Nucleus accumbens (tissue), 56 donors: ENCODE measurements at places on chromosomes 6 and 20.

GRCh38 chr6:63509652-63510352 is 62.5 kb upstream of the LOC128125822 start:
- DNase-seq = no peak

DNA sequence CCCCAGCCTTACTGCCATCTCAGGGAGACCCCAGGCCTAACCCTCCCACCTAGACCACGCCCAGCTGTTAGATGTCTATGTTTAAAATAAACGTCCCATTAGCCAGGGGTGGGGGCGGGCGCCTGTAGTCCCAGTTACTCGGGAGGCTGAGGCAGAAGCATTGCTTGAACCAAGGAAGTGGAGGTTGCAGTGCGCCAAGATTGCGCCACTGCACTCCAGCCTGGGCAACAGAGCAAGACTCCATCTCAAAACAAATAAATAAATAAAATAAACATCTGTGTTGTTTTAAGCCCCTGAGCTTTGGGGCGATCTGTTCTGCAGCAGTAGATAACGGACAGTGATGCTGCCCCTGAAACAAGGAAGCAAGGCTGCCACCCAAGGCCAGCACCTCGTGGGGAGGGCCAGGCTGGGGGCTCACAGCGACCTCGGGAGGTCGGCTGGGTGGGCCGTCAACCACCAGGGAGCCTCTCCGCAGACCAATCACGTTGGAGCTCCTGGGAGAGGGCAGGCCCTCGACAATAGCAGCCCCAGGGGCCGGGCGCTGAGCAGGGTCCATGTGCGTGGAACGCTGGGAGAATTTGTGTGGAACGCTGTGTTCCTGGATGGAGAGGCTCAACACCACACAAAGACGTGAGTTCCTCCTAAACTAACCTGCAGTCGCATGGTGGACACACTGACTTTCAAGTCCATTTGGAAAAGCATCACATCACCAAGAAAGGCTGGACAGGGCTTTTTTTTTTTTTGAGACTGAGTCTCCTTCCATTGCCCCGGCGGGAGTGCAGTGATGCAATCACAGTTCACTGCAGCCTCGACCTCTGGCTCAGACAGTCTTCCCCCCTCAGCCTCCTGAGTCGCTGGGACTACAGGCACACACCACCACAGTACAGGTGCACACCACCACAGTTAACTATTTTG is 1.0 kb upstream of the HELZ2 start:
- DNase-seq = no peak

DNA sequence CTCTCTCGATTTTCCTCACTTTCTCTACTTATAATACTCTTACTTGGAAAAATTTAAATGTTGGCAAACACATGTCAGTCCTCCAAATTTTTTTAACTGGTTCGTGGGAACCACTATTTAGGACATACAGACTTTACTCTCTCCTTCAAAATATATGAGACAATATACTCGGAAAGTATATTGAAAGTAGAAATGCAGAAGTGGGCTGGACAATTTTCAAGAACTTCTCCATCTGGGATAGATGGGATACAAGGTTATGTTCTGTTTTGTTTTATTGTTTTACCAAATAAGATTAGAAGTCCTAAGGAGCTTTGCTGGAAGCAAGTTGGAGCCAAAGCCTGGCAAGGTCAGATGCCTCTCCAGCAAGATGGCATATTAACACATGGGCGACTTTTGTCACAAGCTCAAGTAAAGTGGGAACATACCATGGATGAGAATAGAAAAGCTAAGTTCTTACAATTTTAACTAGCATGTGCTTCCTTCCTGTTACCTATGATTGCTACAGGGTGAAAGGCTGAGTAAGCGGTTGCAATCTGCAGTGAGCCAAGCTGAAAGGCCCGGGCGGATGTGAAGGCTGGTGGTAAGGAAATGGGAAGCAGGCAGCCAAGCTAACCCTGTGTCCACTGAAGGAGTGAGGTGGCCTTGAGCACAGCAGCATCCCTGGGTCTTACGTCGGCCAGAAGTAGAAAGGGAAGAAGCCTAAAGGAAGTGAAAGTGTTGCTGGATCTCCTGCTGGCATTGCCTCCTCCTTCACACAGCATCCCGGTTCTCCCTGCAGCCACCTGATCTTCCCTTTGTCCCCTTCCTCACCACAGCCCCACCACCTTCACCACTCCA is 7.1 kb downstream of the MAP3K5 start:
- no peak for DNase-seq

DNA sequence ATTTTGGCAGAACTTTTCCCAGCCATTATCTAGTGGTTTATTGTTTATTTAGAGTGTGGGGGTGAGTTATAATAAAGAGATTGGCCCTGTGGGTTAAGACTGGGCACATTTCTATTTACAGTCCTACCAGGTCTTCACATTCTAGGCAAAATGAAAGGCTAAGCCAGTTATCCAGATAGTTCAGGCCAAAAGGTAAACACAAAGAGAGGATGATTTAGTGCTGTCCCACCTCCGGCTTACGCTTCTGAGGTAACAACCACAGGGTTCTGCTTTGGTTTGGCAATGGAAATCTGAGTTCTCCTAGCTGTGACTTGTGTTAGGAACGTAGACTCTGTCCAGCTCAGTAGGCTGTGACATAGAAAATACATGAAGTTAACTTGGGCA is 50.3 kb upstream of the PTPRK start:
- DNase-seq = no peak

GRCh38 chr20:2626853-2627541 is 25.4 kb upstream of the NOP56 start:
- no peak for DNase-seq

GRCh38 chr20:29427201-29428060 is 1830.0 kb upstream of the DEFB115 start:
- no peak for DNase-seq

GRCh38 chr6:110125361-110125760 is 54.1 kb downstream of the WASF1 start:
- no peak for DNase-seq

DNA sequence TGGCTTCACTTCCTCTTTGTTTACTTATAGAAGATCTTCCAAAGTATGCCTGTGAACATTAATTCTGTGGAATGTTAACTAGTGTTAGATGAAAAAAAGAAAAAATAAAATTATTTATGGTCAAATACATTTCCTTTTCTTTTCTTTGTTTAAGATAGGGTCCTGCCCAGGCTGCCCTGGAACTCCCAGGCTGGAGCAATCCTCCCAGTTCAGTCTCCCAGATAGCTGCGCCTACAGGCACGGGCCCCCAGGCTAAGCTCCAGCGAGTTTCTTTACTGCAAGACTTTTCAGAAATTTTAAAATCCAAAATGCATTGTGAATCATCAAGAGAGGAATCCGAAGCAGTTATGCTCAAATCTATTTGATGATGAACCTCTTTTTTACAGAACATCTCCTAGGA is 39.3 kb upstream of the IL20RA start:
- no peak for DNase-seq

- DNase-seq = no peak
Measured at GRCh38 chr6:73566954-73567591, 46.2 kb upstream of the EEF1A1 start.

- no peak for DNase-seq
Measured at GRCh38 chr6:165615636-165616035, 47.4 kb downstream of the PDE10A start.

DNA sequence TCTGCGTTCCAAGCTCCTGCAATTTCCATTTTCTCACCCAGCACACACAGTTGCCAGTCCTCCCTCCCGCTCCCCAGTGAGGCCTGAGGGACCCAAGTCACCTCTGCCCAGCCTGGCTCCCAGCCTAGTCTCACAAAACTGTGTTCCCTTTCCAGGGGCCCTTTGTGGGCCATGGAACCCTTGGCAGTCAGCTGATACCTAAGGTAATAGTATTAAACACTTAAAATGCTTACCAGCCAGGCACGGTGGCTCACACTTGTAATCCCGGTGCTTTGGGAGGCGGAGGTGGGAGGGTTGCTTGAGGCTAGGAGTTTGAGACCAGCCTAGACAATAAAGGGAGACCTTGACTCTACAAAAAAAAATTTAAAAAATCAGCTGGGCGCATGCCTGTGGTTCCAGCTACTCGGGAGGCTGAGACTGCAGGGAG is 3.2 kb upstream of the RBM38 start:
- DNase-seq = no peak

DNA sequence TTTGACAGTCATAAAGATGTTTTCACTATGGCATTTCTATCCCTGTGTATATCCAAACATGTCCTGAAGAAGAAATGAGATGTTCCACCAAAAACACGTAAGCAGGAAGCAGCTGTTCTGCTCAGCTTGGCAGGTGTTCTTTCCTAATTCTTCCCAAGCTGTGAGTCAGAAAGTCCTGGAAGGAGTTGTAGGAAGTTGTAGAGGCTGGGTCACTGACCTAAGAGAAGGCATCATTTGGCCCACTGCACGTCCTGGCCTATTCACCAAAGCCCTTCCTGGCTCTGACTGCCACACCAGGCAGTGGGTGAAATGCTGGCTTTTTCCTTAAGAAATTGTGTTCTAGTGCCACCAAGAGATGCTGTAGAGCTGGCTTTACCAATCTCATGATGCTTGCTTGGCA is 40.3 kb downstream of the STX11 start:
- DNase-seq = no peak

DNA sequence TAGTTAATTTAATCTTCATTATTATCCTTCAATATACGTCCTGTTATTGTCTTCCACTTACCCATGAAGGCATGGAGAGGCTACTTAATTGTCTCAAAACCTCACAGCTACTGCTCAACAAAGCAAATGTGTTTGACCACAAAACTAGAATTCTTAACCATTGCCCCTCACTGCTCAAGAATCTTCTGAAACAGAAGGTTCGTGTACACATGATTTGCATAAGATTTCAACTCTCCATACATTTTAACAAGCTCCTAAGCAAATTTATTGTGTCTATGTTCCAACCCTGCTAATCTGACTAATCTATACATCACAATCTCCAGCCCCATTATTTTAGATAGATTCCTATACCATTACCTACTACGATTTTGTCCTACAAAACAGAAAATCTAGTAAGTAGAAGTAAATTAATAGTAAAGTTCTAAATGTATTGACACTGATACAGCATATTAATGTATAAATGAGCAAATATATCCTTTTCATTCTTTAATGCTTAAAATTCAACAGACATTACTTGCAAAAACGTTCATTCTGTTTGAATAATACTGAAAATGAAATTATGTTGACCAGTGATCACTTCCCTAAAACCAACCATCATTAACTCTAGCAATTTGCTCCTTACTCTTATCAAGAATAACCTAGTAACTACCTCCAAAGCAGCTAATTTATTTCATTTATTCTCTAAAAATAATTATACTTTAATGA is 89.7 kb upstream of the RNF217 start:
- DNase-seq = no peak

DNA sequence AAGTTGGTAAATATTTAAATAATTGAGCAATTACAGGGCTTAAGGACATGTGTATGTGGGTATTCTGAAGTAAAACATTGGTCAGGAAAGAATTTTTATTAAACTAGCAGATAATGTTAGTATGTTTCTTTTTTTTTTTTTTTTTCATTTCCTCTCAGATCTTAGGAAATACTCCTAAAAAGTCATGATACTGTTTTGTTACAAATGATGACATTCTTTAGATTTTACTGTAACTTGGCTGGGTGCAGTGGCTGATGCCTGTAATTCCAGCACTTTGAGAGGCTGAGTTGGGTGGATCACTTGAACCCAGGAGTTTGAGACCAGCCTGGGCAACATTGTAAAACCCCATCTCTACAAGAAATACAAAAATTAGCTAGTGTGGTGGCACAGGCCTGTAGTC is 41.5 kb downstream of the CDC40 start:
- no peak for DNase-seq

GRCh38 chr6:137269347-137269746 is 50.2 kb upstream of the IFNGR1 start:
- DNase-seq = no peak

DNA sequence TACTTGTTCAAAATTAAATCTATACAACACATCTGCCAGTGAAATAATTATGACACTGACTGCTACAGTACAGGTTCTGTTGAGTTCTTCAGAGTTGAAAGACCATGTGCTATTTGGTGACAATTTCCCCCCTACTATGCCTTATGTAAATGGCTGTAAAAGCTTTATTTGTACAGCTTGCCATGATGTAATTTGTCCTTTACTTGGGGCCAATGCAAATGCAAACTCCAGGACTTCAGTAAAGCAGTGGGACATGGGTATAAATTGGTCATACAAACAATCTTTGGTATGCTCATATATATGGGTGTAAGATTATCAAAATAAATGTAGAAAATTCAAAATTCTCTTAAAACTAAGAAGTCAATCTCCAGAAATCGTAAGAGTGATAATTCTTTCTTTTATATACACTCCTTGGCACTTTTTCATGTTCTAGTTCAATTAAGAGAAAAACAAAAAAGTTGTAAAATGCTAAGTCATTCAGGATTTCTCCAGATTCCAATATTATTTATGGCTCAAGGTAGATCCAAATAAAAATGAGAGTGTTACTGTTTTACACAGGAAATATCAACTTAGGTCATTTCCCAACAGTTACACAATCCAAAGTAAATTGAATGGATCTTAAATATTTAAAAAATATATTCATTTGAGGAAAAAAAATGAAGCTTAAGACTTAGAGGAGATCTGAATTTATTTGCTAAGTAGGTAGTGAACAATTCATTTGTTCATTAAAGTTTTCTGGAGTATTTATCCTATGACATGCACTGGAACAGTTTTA is 1310.5 kb upstream of the CITED2 start:
- no peak for DNase-seq
